Amniotic stem cell (primary cell): ENCODE measurements at places on chromosomes 7 and 10.

DNA sequence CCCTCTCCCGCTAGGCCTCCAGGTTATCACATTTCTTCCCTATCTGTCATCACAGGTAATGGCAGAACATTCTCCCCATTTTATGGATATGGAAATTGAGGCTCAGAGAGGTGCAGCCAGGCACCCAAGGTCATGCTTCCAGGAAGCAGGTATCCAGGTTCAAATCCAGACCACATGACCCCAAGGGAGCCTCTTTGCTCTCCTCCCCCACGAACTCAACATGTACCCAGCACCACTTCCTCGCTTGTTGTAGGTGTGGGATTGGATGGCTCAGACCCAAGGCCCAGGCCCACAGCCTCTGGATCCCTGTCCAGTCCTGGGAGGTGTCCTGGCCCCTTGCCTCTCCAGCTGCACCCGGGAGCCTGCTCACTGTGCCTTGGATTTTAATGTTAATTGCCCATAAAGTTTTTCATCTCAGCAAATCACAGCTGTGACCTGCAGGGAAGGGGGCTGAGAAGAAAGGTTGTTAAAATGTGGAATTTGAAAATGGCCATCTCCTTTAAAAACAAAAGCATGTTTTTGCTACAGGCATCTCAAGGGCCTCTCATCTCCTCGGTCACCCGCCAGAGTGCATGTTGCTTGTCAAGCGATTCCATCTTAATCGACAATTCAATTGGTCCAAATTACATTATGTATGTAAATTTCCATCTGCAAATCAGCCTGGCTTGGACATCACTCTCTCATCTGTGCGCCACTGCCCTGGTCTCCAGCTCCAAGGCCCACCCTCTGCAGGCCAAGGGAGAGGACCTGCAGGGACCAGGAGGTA, 205.4 kb upstream of the ZMIZ1 start:
- DNase-seq, result no peak

DNA sequence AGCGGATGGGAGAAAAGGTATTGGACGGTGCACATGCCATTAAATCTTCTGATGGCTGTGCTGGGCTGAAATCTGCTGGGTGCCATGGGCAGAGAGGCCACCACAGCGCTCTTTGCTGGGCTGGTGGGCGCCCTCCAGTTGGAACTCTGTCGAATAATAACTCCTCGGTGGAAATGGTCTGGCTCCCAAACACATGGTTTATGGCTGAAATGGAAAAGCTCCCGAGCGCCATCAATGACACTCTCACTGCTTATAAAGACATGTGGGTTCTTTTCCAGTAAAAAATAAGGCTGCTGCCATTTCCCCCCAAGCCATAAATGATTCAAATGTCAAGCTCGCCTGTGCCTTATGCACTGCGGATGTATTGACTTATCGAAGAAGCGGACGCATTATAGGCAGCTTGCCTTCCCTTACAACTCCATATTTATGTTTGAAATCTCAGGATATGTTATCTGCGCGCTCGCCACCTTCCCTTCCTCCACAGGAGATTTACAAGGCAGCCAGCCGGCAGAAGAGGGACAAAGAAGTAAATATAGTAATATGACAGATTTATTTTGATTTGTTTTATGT, 239.0 kb upstream of the MKI67 start:
- no peak for DNase-seq

DNA sequence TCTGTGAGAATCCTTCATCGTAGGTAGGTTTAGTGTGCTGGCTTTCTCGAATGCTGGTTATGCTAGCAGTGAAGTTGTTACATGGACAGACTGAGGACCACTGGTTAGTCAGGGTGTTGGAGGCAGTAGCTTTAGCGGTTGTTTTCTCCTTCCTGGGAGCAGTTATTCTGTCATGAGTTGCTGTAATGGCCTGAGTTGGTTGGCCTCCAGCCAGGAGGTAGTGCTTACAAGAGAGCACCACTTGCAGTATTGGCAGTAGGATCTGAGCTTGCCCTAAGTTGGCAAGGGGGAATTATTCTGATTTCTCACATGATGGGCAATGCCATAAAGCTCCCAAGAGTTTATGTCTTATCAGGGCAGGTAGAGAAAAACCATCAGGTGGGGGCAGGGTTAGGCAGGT, 58.0 kb downstream of the IPMK start:
- no peak for DNase-seq

GRCh38 chr7:118792682-118793081, 568.2 kb downstream of the ANKRD7 start:
- no peak for DNase-seq

DNA sequence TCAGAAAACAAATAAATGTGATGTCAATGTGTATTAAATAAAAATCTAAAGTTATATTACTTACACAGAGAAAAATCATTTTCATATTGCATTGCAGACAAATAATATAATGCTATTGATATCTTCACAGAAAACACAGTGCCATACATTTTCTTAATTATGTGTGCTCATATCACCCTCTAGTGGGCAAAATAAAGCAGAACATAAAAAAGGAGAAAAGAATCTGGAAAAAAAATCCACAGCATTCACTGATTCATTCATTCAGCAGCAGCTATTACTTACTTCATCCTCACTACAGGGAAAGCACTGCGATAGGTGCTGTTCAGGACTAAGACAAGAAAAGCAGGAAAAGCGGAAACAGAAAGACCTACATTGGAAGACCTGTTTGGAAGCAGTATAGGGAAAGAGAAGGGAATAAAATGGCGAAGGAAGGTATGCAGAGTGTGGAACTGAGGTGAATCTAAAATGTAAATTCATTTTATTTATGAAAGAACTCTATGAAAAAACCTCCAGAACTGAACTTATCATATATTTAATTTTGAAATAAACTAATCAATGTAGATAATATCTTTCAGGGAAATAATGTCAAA, 73.2 kb downstream of the POT1 start:
- peak; percentile 60 for DNase-seq

DNA sequence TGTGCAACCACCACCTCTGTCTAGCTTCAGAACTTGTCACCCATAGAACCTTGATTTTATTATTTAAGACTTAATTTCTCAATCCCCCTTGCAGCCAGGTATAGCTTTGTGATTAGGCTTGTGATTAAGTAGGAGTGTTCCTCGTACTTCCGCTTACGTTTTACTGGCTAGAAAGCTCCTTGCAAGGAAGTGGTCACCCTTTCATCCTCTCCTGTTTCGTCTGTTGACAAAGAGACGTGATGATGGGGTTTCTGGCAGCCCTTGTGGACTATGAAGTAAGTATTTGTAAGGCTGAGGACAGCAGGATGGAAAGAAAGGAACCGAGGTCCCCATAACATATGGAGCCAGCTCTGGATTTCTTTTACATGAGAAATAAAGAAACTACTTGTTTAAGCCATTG, 86.5 kb upstream of the KDM7A start:
- no peak for DNase-seq

- DNase-seq, result no peak
Measured at GRCh38 chr7:2717293-2718261, 29.6 kb downstream of the AMZ1 start.

DNA sequence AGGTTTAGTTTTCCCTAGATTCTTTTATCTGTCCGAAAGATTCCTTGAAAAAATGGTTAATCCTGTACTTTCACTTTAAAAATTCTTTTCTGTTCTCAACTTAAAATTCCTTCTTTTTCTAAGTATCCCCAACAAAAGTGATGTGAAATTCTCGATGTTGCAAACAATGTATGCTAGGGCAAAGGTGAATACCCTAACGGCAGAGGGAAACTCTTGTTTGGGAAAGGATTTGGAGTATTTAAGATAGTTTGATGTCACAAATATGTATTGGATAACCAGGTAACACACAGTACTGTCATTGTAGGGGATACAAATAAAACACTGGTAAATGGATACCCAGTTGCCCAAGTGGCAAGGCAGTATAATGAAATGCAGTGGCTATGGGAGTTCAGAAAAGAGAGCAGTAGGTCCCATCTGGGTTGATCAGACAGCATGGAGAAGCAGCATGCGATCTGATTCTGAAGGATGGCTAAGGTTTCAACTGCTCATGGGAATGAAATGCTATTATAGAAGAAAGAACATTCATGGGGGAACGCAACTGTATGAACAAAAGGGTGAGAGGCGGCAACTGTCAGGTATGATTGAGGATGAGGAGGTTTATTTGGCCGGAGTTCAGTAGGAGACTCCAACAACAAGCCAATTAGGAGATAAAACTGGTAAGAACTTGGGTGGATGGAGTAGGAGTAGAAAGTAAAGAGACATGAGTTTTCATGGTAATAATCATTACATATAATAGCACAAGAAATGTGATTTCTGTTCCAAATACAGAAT, 3.2 kb upstream of the EPC1 start:
- DNase-seq, result no peak

- no peak for DNase-seq
Measured at GRCh38 chr7:158054081-158054480, 533.5 kb downstream of the PTPRN2 start.

DNA sequence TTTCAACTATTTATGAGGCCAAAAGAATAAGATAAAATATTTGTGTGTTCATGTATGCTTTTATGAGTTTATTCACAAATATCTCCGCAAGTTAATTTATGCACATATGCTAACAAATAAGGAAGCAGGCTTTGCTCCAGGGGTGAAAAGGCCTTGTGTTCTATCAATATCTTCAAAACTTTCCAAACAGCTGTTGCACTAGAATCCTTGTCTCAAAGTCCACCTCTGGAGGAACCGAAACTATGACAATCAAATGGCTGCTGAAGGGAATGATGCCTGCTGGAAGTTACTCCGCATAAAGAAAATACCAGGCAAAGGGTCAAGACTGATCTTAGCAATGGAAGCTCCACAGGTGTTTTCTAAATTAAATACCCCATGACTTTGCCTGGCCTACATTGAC, 145.0 kb upstream of the GHITM start:
- DNase-seq, result no peak

DNA sequence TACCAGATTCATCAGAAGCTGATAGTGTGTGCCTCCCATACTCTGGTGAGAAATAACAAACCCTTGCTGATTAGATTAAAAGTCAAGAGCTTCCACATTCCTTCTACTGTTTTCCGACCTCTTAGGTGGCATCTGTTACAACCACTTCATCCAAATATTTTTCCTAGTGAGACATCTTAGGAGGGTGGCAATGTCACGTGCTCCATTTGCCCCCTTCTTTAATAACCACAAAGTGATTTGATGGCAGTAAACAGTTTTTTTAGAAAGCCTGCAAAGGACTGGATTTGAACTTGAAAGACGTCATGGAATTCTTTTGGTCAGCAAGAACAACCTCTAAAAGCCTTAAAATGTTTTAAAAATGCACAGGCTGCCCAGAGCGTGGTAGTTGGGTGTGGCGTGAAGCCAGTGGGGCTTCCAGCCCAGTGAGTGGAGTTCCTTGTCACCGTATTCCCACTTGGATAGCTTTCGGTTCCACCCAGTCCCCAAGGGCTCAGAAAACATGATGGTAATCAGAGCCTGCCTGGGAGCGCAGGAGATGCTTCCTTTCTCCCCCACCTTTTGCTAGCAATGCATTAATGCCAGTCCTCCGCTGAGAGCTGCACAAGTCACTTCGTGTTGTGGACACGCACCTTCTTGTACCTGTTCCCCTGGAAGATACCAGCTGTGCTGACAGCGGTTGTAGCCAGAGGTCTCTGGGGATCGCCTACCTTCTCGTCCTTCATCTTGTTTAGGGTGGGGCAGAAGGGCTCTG, 256.4 kb downstream of the KIAA1217 start:
- no peak for DNase-seq

- no peak for DNase-seq
Measured at GRCh38 chr7:4416396-4417056, 265.6 kb upstream of the FOXK1 start.

GRCh38 chr10:108471420-108471819, 1306.9 kb upstream of the SORCS1 start:
- no peak for DNase-seq

DNA sequence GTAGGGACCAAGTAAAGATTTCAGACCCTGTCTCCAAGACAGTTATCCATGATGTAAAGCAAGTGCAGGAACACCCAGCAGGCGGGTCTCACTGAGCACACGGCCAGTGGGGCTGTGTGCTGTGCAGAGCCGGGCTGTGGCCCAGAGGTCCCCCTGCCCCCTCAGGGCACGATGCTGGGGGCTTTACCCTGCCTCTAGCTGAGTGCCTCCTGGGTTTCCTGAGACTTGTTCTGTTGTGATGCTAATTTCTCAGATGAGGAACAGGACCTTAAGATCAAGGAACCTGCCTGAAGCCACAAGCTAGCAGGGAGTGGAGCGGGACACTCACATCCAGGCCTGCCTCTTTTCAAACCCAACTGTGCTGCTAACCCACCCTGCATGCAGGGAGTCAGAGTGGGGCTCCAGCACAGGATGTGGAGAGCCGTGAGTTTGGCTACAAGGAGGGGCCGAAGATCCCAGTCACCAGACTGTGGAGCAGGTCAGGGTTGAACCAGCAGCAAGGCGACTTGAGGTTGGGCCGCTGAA, 76.1 kb upstream of the LYZL2 start:
- DNase-seq, result no peak

DNA sequence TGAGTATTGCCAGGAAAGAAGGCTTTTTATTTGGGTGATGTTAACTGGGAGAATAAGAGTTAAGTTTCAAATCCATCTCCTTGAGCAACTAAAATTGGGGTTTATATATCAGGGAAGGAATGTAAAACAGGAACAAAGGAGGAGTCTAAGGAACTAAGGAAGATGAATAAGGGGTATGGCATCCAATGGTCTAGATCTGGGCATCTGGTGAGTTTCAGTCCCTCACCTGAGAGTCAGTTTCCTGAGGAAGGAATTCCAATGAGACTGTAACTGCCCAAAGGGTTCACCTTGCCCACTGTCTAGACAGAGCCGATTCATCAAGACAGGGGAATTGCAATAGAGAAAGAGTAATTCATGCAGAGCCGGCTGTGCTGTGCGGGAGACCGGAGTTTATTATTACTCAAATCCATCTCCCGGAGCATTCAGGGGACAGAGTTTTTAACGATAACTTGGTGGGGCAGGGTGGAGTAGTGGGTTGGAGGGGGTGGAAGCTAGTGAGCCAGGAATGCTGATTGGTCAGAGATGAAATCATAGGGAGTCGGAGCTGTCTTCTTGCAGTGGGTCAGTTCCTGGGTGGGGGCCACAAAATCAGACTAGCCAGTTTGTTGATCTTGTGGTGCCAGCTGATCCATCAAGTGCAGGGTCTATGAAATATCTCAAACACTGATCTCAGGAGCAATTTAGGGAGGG, 188.3 kb upstream of the STK17A start:
- DNase-seq, result no peak

DNA sequence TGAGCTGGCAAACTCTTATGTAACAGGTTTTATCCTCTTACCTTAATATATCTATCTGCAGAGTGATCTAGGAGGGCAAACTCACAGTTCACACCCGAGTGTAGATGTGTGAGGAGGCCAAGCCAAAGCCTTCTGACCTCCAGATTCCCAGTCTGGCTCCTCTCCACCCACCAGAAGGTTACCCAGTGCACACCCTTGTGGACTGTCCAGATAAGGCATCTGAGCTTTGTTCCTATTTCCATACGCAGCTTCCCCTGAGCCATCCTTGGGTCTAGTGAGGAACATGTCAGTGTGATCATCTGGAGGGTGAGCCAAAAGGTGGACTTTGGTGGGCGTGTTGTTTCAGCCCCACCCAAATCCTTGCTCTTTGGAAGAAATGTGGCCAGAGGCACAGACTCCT, 203.0 kb upstream of the MEOX2 start:
- no peak for DNase-seq

DNA sequence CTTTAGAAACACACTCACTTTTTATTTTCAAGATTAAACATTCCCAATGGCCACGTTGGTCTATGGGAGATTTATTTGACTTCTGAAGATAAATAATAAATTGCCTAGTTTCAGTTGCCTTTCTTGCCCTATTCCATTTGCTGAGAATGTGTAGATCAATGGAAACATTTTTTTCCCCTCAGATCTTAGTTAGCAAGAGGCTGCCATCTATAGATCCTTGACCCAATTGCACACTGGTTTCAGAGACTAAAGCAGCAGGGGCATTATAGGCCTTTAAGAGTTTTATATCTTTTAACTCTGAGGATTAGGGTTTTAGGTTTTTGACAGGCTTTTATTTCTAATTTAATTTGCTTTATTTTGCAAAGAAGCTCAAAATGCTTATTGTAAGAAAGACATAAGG, 163.2 kb upstream of the GPR26 start:
- no peak for DNase-seq
